ENCODE measurements at places on chromosomes 2 and 18.

- DNase-seq: no peak
These were observed 301.3 kb downstream of the EPHA4 start for GRCh38 chr2:221270806-221271205.

DNA sequence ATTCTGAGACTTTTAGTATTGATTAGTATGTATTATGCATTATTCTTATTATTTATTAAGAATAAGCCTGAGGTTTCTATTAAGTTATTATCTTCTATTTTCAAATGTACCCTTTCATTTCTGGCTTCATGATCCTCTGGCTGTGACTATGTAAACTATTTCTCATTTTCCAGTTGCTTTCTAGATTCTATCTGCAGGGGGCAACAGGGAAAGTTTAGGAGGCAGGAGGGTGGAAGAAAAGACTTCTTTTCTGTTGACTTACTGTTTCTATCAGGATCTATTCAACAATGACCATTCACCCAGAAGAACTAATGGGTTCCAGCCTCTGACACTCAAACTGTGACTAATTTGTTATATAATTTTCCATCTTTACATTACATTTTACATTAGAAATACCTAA is 653.4 kb upstream of the FSHR start:
- no peak for DNase-seq

- no peak for DNase-seq
These were observed 2.9 kb upstream of the GAL3ST2 start for GRCh38 chr2:241773511-241774418.

GRCh38 chr2:36165132-36165531 is 190.4 kb upstream of the CRIM1 start:
- peak; percentile 41 for DNase-seq

GRCh38 chr18:37385846-37386778 is 179.5 kb downstream of the CELF4 start:
- peak; percentile 58 for DNase-seq

GRCh38 chr2:66084948-66085590 is 349.9 kb upstream of the MEIS1 start:
- DNase-seq: no peak

- peak; percentile 63 for DNase-seq
These were observed 945.7 kb upstream of the LRRTM1 start for GRCh38 chr2:81250270-81250669.

DNA sequence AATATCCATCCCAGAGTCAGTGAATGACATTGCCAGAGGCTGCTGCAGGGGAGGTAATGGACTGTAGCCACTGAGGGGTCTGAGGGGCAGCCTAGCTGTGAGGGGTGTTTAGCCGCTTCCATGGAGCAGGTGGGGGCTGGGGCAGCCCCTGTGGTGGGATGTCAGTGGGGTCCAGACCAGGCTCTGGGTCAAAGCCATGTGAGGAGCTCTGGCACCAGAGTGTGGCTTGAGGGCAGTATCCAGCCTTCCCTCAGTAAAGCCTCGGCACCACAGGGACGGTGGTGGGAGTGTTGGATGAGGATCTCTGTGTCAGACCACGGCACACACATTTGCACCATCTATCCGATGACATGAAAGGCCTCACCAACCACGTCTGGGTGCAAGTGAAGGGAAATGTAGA is 85.0 kb downstream of the INHBB start:
- DNase-seq: no peak

GRCh38 chr2:45570671-45571334 is 40.3 kb downstream of the SRBD1 start:
- peak; percentile 29 for DNase-seq

- no peak for DNase-seq
These were observed 156.3 kb downstream of the IRS1 start for GRCh38 chr2:226643030-226643945.

DNA sequence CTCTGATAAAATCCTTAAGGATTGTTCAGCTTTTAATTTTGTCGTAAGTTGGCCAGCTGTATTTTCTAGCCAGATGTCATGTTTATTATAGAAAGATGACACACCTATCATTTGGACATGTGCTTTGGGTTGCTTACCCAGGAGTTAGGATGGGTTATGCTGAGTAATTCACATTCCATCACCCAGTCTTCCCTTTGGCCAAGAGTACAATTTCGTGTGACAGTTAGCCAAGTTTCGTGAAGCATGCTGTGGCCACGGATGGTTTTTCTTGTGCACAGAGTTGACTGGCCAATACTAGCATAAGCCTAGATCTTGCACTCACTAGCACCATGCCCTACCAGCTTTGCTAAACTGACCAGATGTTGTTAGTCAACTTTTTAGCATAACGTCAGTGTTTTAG is 5.8 kb downstream of the MAPRE3 start:
- no peak for DNase-seq

Data from kidney tubule cell (primary cell).